ENCODE measurements at places on chromosomes 11 and 22. TPM values are rescaled to one million over a fixed set of nuclear protein-coding genes. Genes with fewer than 3 reads are reported as not detected.

Gene MAML2
- 35.6 TPM for total RNA-seq

Gene NCF4
- total RNA-seq = 53.1 TPM

Gene ZNF214
- total RNA-seq = not detected

Gene TNNI2
- not detected for total RNA-seq

Gene CDK2AP2
- total RNA-seq = 38.5 TPM

Gene NPAS4
- not detected for total RNA-seq

Gene MRGPRX4
- not detected for total RNA-seq

Gene AMOTL1
- 0.59 TPM for total RNA-seq

Gene SLC6A5
- total RNA-seq = not detected

Gene GLYAT
- not detected for total RNA-seq

Gene CLMP
- 0.20 TPM for total RNA-seq

Gene HSPB2
- not detected for total RNA-seq

DNA sequence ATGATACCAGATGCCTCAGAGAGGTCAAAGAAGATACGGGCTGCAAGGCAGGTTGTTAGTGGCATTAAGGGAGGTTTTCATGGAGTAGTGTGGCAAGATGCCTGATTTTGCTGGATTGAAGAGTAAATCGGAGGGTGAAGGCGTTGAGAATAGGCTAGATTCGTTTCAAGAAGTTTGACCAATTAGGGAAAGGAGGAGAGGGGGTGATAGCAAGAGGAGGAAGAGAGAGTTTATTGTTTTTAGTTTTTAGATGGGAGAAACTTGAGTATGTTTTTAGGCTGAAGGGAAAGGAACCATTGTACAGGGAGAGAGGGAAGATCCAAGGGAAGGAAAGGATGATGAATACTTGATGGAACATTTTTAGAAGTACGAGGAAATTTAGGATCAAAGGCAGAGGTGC lies 16.5 kb downstream of the CSTPP1 start:
- H3K4me3 ChIP-seq = no peak overlapping the region
- H3K27ac ChIP-seq = no peak overlapping the region

GRCh38 chr22:19527861-19528417 lies 3.7 kb upstream of the CLDN5 start:
- no peak overlapping the region for H3K27ac ChIP-seq

GRCh38 chr11:46263120-46263519 lies 14.3 kb upstream of the CREB3L1 start:
- H3K36me3 ChIP-seq = no peaks in the 10 kb centered on the region
- no peak overlapping the region for H3K4me3 ChIP-seq
- H3K4me1 ChIP-seq = no peaks in the 10 kb centered on the region
- no peaks in the 10 kb centered on the region for H3K27me3 ChIP-seq
- no peak overlapping the region for H3K27ac ChIP-seq

DNA sequence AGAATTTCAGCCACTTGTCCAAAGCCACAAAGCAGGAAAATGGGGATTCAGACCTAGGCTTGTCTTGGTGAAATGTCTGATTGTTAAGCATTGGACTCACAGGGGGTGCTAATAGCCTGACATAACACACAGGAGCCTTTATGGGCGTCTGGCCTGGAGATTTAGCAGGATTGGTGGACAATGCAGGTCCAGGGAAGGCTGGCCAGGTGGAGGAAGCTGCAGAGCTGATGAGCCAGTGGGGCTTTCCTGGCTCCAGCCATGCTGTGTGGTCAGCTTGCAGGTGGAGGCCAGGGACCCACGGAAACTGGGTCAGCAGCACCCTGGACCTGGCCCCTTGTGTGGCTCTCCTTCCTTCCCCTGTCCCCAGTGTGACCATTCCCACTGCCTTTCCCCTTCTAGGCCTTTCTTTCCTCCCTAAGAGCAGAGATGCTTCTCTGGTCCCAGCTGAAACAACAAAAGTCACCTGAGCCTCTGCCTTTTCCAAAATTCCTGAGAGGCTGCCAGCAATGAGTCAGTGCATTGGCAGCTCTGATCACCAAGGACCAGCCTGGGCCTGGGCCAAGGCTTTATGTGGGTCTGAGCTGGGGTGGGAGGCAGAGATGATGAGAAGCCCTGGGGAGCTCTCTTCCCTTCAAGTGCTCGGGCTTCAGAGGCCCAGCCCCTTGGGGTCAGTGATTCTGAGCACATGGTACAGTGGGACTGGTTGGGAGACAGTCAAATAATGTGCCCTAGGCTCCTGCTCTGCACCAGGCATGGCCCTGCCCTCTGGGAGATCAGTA lies 85.2 kb downstream of the CCDC81 start:
- no peak overlapping the region for H3K27ac ChIP-seq
- no peaks in the 10 kb centered on the region for H3K27me3 ChIP-seq
- H3K4me3 ChIP-seq = no peak overlapping the region

GRCh38 chr11:96293109-96293508 lies 49.9 kb downstream of the MAML2 start:
- H3K27ac ChIP-seq = no peak overlapping the region
- no peaks in the 10 kb centered on the region for H3K27me3 ChIP-seq
- H3K4me3 ChIP-seq = peak overlapping the region; percentile 23

DNA sequence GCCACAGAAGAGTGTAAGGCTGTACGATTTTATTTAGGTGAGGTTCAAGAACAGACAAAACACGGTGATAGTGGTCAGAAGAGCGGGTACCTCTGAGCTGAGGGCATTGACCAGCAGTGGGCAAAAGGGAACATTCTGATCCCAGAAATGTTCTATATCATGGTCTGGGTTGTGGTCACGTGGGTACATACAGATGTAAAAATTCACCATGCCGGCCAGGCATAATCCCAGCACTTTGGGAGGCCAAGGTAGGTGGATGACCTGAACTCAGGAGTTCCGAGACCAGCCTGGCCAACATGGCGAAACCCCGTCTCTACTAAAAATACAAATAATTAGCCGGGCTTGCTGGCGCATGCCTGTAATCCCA lies 31.1 kb upstream of the GCAT start:
- DNase-seq = no peak
- H3K27me3 ChIP-seq = no peaks in the 10 kb centered on the region
- H3K4me1 ChIP-seq = no peaks in the 10 kb centered on the region
- H3K27ac ChIP-seq = no peak overlapping the region
- H3K36me3 ChIP-seq = peaks cover 14% of the 10 kb centered on the region

- H3K4me3 ChIP-seq = no peak overlapping the region
- peaks cover 48% of the 10 kb centered on the region for H3K36me3 ChIP-seq
- DNase-seq = no peak
- H3K27me3 ChIP-seq = no peaks in the 10 kb centered on the region
Observed at GRCh38 chr11:45880772-45881570, 4.5 kb upstream of the MAPK8IP1 start.

- peak; percentile 20 for DNase-seq
- no peak overlapping the region for H3K27ac ChIP-seq
- H3K4me3 ChIP-seq = no peak overlapping the region
- H3K27me3 ChIP-seq = no peaks in the 10 kb centered on the region
Observed at GRCh38 chr11:71977743-71978418, 20.8 kb upstream of the IL18BP start.

- no peak overlapping the region for H3K27ac ChIP-seq
- H3K36me3 ChIP-seq = no peaks in the 10 kb centered on the region
- H3K4me3 ChIP-seq = no peak overlapping the region
- no peak for DNase-seq
- no peaks in the 10 kb centered on the region for H3K4me1 ChIP-seq
Observed at GRCh38 chr11:92888696-92889095, 80.8 kb upstream of the MTNR1B start.

DNA sequence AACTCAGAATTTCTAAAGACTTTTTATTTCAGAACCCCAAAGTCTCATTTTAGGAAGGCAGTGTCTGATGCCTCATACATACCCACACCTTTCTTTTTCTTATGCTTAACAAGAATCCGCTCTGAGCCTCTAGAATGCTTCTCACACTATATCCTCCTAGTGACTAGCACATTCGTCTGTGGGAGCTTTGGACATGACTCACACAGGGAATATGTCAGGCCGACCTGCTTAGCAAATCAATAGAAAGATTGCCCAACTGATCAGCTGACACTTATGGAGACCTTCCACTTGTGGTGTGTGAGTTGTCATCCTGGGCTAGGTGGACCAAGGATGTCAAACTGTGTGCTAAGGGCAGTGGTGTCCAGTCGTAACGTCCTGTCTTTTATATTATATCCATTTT lies 129.9 kb upstream of the TTC12 start:
- no peaks in the 10 kb centered on the region for H3K36me3 ChIP-seq
- no peak overlapping the region for H3K4me3 ChIP-seq

DNA sequence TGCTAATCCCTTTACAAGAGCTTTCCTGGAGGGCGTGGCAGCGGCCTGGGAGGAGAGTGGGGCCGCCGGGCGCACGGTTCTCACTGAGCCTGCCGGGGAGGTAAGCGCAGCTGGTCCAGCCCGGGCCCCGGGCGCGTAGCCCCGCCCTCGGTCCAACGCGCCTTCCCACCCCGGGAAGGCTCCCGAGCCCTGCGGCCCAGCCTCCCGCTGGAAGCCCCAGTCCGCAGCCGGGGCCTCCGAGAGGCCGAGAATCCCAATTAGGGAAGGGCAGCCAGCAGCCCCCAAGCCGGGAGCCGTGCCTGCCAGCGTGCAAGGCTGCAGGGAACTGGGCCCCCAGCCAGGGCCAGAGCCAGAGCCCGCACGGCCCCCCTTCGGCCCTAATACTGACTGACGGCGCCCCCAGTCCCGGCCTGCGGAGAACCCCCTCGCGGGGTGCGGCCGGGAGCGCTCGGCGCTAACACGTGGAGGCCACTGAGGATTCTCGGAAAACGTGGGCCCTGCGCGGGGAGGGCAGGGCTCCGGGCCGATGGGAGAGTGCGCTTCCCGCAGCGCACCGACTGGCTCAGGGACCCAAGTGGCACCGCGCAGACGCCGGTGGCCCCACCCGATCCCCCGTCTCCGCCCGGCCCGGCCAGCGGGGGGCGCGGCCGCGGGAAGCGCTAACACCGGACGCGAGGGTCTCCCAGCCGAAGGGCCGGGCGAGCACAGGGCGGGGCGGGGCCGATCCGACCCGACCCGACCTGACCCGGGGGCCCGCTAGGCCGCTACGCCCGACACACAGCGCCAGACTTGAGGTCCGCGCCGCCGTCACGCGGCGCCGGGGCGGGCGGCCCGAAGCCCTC lies 5.7 kb downstream of the ZFTA start:
- peaks cover 5% of the 10 kb centered on the region for H3K36me3 ChIP-seq
- H3K4me3 ChIP-seq = no peak overlapping the region
- H3K27me3 ChIP-seq = no peaks in the 10 kb centered on the region
- no peak for DNase-seq
- H3K27ac ChIP-seq = no peak overlapping the region

DNA sequence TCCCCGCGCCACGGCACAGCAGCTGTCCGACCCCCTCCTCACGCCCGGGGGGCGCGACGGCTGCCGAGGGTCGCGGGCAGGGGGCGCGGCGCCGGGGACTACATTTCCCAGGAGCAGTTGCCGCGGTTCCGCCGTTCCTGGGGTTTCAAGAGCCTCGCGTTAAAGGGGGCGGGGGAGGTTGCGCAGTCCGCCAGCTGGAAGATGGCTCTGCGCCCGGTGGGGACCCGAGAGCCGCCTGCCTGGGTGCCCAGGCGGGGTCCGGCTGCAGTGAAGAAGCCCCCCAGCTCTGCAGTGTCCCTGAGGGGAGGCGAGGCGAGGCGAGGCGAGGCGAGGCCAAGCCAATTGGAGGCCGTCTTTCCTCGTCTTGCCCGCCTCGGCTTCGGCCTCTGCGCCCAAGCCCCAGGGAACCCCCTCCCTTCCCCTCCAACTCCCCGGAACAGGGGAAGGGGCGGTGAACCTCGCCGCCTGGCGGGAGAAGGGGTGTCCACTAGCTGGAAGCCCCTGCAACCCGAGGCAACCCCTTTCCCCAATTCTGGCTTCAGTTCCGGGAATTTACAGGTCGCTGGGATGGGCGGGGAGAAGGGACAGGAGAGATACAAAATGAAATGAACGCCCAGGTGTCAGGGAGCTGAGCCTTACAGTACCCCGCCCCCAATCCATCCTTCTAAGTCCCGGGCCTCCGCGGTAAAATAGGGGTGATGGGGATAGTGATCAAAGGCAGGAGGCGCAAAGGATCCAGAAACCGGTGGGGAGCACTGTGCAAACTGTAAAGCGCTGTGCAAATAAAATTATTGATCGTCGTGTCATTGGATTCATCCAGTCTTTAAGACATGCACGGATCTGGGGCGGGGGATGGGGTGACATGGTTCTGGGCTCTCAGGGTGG lies 5.2 kb upstream of the GCAT start:
- no peak for DNase-seq
- no peak overlapping the region for H3K27ac ChIP-seq
- H3K36me3 ChIP-seq = no peaks in the 10 kb centered on the region

DNA sequence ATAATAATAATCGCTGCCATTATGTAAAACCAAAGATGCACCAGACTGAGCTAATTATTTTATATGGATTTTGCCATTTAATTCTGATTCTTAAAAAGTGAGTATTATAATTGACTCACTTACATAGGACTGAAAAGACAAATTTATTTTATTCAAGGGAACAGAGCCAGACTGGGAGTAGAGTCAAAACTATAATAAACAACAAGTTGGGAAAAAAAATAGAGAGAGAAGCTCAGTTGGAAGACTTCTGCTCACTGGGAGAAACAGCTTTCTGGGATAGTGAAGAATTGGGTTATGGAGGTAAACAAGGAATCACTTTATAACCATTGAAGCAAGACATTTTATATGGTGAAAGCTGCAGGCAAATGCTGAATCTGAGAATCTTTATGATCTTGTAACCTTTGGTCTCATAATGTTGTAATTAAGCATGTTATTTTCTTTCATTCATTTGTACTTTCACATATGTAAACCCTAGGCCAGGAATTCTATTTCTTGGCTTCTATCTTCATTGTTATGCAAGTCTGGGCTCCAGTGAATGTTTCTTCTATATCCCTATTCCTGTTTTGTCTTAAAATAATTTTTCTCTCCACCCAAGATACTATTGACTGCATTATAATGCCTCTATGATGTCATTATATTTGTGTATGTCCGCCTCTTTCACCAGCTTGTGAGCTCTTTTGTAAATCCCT lies 725.3 kb upstream of the CCDC179 start:
- no peaks in the 10 kb centered on the region for H3K27me3 ChIP-seq
- DNase-seq = no peak
- no peak overlapping the region for H3K27ac ChIP-seq
- no peaks in the 10 kb centered on the region for H3K36me3 ChIP-seq
- no peak overlapping the region for H3K4me3 ChIP-seq
- H3K4me1 ChIP-seq = no peaks in the 10 kb centered on the region

Data from CD4-positive, CD25-positive, alpha-beta regulatory T cell (primary cell).